ENCODE measurements at places on chromosomes 5 and 9. TPM values are rescaled to one million over a fixed set of nuclear protein-coding genes. Genes with fewer than 3 reads are reported as not detected.

ADAMTS16 gene
- not detected for polyA plus RNA-seq

PPIP5K2 gene
- polyA plus RNA-seq = 17.9 TPM

SPATA31E1 gene
- not detected for polyA plus RNA-seq

BTNL3 gene
- not detected for polyA plus RNA-seq

SH2D3C gene
- 2.0 TPM for polyA plus RNA-seq

CTXN3 gene
- not detected for polyA plus RNA-seq

GLDC gene
- polyA plus RNA-seq = 0.26 TPM

OSMR gene
- polyA plus RNA-seq = 36.4 TPM

PCA3 gene
- not detected for polyA plus RNA-seq

GHR gene
- 2.9 TPM for polyA plus RNA-seq

STKLD1 gene
- polyA plus RNA-seq = 3.5 TPM

BARHL1 gene
- polyA plus RNA-seq = not detected

SNCAIP gene
- polyA plus RNA-seq = 8.4 TPM

GALNT12 gene
- 2.9 TPM for polyA plus RNA-seq

NR5A1 gene
- polyA plus RNA-seq = not detected

HAVCR1 gene
- not detected for polyA plus RNA-seq

RGP1 gene
- polyA plus RNA-seq = 13.0 TPM

C7 gene
- 27.2 TPM for polyA plus RNA-seq

CAMSAP1 gene
- 2.5 TPM for polyA plus RNA-seq

EMB gene
- polyA plus RNA-seq = 2.5 TPM

SURF2 gene
- polyA plus RNA-seq = 26.6 TPM

Measured in aorta (tissue), 5 donors.